Fibroblast of pulmonary artery (primary cell): ENCODE measurements at places on chromosomes 5 and 9.
A peak's percentile ranks its signal among the peaks of the same experiment; 100 is the strongest.

- DNase-seq: peak; percentile 67
Observed at GRCh38 chr5:5497152-5497788, 74.8 kb downstream of the ICE1 start.

GRCh38 chr5:31516802-31517201 lies 15.1 kb downstream of the DROSHA start:
- DNase-seq: no peak

DNA sequence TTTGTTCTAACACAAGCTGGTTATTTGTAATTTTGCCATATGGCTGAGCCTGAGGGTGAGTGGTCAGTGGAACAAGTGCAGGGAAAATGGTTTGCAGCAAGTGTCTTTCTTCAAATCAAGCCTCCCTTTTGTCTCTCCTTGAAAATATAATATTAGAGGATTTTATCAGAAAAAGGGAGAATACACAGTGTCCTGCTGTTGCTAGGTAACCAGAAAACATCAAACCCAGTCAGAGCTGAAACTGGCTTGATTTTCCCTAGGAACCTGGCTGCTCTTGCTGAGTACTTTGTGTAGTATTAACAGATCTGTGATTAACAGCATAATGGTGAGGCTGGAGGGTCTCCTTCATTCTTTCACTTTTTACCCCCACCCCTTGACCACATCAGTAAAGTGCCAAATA lies 314.0 kb downstream of the ARHGEF28 start:
- DNase-seq: peak; percentile 49

DNA sequence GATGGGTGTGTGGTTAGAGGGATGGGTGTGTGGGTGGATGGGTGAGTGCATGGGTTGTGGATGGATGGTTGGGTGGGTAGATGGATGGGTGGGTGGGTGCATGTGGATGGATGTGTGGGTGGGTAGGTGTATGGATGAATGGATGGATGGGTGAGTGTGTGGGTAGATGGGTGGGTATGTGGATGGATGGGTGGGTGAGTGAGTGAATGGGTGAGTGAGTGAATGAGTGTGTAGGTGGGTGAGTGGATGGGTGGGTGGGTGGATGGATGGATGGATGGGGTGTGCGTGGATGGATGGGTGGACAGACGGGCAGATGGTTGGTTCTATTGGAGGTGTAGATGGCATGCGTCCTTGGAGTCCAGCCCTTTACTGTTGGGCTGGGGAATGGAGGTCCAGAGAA lies 17.2 kb downstream of the STKLD1 start:
- DNase-seq: no peak

DNA sequence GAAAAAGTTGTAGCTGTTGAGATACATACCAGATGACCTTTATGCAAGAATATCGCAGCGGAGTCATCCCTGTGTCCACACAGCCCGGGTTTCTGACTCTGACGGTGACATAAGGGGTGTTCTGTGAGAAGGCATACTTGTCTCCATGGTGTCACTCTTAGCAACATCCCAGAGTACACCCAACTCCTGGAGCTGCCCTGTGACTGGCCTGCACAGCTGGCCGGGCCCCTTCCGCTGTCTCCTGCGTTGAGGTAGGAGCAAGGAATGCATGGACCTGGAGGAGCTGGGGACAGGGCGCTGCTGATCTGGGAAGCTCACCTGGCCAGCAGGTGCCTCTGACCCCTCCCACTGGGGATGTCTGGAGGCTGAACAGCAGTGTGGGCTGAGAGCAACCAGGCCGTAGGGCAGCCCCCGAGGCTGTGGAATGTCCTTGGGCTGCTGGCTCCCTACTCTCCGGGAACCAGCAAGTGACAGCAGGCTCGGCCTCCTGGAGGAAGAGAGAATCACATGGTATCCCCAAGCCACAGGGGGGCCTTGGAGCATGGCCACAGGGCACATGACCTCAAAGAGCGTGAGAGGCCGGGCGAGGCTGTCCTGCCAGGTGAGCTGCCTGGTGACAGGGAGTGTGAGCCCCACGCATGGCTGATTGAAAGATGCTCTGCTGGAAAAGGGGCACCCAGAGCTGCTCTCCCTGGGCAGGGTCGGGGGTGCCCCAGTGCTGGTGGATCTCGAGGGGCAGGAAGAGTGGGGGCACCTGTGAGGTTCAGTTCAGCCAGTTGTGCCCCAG lies 113.4 kb downstream of the MRPL36 start:
- no peak for DNase-seq

- DNase-seq: no peak
Observed at GRCh38 chr9:78622126-78622525, 325.2 kb downstream of the PSAT1 start.

DNA sequence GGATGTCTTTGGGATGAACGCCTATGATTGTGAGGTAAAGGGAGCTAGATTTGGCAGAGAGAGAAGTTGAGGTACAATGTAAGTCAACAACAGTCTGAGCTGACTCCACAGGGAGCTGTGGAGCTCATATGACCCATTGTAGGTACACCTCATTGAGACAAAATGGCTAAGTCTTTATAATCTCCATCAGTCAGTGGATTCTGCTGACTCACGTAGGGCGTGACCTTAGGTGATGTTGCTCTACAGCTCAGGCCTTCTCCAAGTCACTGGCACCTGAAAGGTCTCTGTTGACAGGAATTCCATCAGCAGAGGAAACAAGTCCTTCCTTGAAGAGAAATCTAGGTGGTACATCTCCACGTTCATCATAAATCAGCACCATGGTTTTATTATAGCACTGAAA lies 118.2 kb upstream of the PRR16 start:
- no peak for DNase-seq

GRCh38 chr9:131361202-131361833 lies 32.6 kb upstream of the PRRC2B start:
- no peak for DNase-seq

DNA sequence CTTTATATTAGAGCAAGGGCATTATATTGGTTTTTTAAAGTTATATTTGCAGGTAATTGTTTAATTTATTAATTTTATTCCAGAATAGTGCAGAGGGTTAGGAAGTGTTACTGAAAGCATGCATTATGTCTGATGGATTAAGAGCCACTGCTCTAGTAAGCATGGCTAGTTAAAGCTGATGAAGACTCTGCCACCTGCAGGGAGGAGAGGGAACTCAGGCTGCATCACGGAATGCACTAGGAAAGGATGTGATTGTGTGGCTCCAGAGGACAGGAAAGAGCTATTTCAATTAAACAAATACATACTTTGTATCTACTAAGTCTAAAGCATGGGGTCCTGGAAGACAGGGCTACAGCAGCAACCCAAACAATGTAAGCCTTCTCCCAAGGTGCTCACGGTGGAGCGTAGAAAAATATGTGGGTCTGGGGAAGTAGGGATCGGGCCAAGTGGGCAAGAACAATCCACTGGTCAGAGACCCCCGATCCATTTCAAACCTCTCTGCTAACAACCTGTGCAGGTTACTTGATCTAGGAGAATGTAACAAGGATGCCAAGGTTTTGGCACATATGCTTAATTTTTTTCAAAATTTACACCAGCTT lies 15.3 kb upstream of the GRXCR2 start:
- DNase-seq: peak; percentile 69

DNA sequence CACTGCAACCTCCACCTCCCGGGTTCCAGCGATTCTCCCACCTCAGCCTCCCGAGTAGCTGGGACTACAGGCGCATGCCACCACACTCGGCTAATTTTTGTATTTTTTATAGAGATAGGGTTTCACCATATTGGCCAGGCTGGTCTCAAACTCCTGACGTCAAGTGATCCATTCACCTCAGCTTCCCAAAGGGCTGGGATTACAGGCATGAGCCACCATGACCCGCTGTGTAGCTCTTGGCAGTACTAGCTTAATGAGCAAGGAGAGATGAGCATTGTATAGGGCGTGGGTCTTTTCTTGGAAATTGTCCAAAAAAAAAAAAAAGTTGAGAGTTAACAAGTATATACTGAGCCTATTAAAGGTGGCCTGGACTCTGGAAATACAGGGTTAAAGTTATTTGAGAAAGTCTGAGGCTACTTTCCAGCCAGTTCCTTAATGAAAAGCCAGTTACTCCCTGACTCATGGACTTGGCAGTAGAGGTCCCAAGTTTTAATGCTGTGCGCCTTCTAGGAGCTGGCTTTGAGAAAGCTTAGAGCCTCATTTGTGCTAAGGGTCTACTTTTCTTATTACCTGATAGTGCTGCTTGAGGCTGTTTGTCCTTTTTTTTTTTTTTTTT lies 4.2 kb upstream of the FGF18 start:
- DNase-seq: peak; percentile 30

GRCh38 chr9:134551176-134551575 lies 90.4 kb upstream of the COL5A1 start:
- no peak for DNase-seq

DNA sequence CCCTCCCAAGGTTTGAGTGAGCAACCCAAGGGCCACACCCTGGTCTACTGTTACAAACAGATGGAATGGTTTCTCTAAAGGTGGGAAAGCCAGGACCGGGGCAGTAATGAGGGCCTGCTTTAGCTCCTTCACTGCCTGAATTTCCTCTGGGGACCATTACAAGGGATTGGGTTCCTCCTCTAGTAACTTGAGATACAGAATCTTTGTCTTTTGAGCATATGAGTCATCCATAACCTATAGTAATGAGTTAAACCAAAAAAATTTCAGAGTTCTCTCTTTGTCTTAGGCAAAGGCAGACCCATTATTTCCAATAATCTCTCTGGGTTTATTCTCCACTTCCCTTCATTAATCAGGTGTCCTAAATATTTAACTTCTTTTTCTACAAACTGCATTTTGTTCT lies 618.8 kb downstream of the HINT1 start:
- no peak for DNase-seq

- DNase-seq: peak; percentile 55
Observed at GRCh38 chr5:94969174-94969573, 315.7 kb downstream of the MCTP1 start.

GRCh38 chr9:137878146-137878941 lies 762 bp downstream of the CACNA1B start:
- peak; percentile 23 for DNase-seq

GRCh38 chr5:124641154-124641792 lies 105.2 kb downstream of the ZNF608 start:
- no peak for DNase-seq

DNA sequence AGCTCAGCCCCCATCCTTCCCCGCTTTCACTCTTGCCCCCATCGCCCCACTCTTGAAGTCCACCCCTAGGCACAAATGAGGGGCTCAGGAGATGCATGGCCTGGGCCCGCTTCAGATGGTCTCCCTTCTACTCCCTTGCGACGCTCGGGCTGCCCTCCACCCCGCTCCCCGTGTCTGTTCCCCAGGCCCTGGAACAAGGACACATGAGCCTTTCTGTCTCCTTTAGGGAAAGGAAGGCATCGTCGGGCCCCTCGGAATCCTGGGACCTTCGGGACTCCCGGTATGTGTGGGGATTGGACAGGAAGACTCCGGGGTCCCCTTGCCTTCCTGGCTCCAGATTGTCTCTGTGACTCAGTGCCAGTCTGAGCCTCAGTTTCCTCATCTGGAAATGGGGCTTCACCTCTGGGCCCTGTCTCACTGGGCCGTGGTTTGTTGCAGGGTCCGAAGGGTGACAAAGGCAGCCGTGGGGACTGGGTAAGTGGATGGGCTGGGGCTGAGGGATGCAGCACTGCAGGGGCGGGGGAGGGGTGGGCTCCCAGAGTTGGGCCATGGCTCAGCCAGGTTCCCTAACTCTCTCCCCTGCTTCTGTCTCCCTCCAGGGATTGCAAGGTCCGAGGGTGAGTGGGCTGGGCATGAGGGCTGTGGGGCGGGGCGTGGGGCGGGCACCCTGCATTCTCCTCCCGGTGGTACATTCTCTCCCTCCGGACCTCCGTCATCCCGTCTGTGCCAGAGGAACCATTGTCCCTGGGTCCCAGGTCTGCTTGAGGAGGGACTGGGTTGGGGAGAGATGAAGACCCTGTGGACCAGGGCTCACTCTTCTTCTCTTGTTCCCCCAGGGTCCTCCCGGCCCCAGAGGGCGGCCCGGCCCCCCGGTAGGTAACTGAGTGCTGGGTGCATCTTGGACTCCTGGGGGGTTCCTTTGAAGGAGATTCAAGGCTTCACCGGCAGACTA lies 21.8 kb upstream of the ORM1 start:
- DNase-seq: no peak
